ENCODE measurements at places on chromosomes 6 and 20. TPM values are rescaled to one million over a fixed set of nuclear protein-coding genes. Genes with fewer than 3 reads are reported as not detected.

KIF6 gene
- not detected for total RNA-seq

OLIG3 gene
- not detected for total RNA-seq

WFDC10B gene
- not detected for total RNA-seq

SLC24A3 gene
- total RNA-seq = not detected

BCAS4 gene
- total RNA-seq = 8.4 TPM

CD40 gene
- total RNA-seq = 0.71 TPM

PRSS35 gene
- not detected for total RNA-seq

SLC22A23 gene
- 5.5 TPM for total RNA-seq

MROH8 gene
- 3.3 TPM for total RNA-seq

HNF4A gene
- not detected for total RNA-seq

ID1 gene
- 0.53 TPM for total RNA-seq

GABRR1 gene
- total RNA-seq = not detected

AGPAT4 gene
- 7.9 TPM for total RNA-seq

RFX6 gene
- not detected for total RNA-seq

RGS17 gene
- not detected for total RNA-seq

FAM83D gene
- total RNA-seq = 12.9 TPM

RWDD2A gene
- total RNA-seq = 1.6 TPM

ACTL10 gene
- 4.9 TPM for total RNA-seq

RBPJL gene
- not detected for total RNA-seq

FAM217B gene
- 32.1 TPM for total RNA-seq

MC3R gene
- not detected for total RNA-seq

LGSN gene
- not detected for total RNA-seq

LPA gene
- not detected for total RNA-seq

MANEA gene
- 16.6 TPM for total RNA-seq

TRIM10 gene
- not detected for total RNA-seq

TTK gene
- total RNA-seq = 28.4 TPM

SLC26A8 gene
- not detected for total RNA-seq

NKX2-2 gene
- not detected for total RNA-seq

NKAIN2 gene
- total RNA-seq = not detected

TCF21 gene
- total RNA-seq = not detected

SYCP2L gene
- not detected for total RNA-seq

TREML4 gene
- not detected for total RNA-seq

OR2H1 gene
- not detected for total RNA-seq

KIF13A gene
- total RNA-seq = not detected

SLC44A4 gene
- total RNA-seq = not detected

GPLD1 gene
- not detected for total RNA-seq

OR2B6 gene
- not detected for total RNA-seq

SLC22A16 gene
- total RNA-seq = not detected

BPIFB4 gene
- not detected for total RNA-seq

PRRT1 gene
- total RNA-seq = 0.35 TPM

ATP6V1G2 gene
- total RNA-seq = 3.5 TPM

ARFGEF3 gene
- total RNA-seq = 0.29 TPM

HSPA1L gene
- total RNA-seq = 3.7 TPM

SLC35D3 gene
- not detected for total RNA-seq

GPR63 gene
- total RNA-seq = 2.2 TPM

TMEM170B gene
- total RNA-seq = 1.2 TPM

CST5 gene
- not detected for total RNA-seq

FHL5 gene
- not detected for total RNA-seq

NR2E1 gene
- total RNA-seq = not detected

WFDC2 gene
- total RNA-seq = not detected

DYNLT1 gene
- 89.8 TPM for total RNA-seq
